ENCODE measurements at places on chromosomes 3 and 15. TPM values are rescaled to one million over a fixed set of nuclear protein-coding genes. Genes with fewer than 3 reads are reported as not detected.

SLC27A2 gene
- total RNA-seq = 1.3 TPM

SNX22 gene
- 9.7 TPM for total RNA-seq

B3GALNT1 gene
- total RNA-seq = 88.3 TPM

PLA2G4D gene
- not detected for total RNA-seq

ACKR2 gene
- total RNA-seq = not detected

MORC1 gene
- not detected for total RNA-seq

COL6A6 gene
- under 0.01 TPM for total RNA-seq

Measured in parietal lobe (tissue), 2 donors.